DMS153 (cell line): ENCODE measurements at places on chromosomes 16 and 17.

DNA sequence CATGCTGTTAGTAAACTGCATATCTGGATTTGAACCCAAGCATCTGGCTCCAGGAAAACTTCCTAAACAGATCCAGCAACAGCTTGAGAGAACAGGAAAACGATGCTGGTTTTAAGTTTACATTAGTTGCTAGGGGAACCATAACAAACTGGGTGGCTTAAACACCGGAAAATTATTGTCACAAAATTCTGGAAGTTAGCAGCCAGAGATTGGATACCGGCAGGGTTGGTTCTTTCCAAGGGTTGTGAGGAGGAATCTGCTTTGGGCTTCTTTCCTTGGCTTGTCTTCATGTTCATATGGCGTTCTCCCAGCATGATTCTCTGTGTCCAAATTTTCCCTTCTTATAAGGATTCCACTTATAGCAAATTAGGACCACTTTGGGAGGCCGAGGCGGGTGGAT is 276.9 kb upstream of the TOM1L1 start:
- no peak for DNase-seq

- DNase-seq: no peak
Measured at GRCh38 chr16:7992616-7993015, 597.7 kb downstream of the TMEM114 start.

DNA sequence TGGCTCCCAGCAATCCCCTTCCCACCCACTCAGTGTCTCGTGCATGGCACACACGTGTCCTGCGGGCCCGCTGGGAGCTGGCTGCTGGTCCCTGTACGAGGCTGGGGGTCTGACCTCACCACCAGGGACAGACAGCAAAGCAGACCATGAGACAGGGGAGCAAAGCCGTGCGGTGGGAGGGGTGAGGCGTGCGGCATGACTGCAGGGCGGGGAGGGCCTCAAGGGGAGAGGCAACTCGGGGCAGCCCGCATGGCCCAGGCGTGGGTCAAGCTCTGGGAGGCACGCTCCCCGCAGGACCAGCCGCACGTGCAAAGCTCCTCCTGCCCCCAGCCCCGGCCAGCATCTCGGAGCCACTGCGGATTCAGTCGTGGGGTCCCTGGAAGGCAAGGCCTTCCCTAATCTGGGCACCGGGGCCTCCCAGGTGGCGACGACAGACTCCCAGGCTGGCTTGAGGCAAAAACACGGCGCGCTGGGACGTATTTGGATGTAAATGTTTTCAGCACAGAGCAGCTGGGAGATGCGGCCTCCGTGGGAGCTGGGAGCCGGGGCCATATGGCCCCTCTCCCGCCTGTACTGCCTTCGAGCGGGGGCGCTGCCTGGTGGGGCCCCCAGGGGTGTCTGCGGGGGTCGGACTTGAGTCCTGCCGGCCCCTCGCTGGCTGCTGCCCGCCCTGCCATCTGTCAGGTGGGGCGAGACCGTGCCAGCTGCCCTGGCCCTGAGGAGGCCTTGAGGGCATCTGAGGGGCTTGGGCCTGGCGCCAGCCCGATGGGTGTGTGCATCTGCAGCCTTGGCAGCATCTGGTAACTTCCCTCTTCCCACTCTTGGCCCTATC is 12.2 kb upstream of the CBFA2T3 start:
- DNase-seq: no peak

- no peak for DNase-seq
Measured at GRCh38 chr17:53092072-53092471, 730.7 kb upstream of the KIF2B start.

DNA sequence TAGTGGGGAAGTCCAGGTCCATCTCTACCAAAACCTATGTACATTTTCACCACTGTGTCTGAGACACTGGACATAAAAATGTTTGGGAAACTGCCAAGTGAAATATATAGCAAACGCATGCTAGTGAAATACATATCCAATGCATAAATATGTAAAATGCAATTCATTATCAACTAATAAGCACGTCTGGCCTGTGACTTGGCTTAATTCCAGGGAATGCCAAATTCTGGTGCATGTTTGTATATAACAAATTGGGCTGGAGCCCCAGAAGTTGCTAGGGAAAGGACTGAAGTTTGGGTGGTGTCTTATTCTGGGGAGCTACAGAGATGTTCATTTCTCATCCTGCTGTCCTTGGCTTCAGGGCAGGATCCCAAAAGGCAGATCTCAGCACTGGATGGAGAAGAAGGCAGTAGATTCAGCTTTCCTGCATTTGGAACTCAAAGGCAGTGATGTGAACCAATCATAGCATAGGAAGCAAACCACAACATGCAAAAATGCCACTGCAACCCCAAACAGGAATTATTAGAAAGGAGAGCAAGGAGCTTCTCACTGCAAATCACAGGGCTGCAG is 184.3 kb downstream of the HS3ST3A1 start:
- no peak for DNase-seq

DNA sequence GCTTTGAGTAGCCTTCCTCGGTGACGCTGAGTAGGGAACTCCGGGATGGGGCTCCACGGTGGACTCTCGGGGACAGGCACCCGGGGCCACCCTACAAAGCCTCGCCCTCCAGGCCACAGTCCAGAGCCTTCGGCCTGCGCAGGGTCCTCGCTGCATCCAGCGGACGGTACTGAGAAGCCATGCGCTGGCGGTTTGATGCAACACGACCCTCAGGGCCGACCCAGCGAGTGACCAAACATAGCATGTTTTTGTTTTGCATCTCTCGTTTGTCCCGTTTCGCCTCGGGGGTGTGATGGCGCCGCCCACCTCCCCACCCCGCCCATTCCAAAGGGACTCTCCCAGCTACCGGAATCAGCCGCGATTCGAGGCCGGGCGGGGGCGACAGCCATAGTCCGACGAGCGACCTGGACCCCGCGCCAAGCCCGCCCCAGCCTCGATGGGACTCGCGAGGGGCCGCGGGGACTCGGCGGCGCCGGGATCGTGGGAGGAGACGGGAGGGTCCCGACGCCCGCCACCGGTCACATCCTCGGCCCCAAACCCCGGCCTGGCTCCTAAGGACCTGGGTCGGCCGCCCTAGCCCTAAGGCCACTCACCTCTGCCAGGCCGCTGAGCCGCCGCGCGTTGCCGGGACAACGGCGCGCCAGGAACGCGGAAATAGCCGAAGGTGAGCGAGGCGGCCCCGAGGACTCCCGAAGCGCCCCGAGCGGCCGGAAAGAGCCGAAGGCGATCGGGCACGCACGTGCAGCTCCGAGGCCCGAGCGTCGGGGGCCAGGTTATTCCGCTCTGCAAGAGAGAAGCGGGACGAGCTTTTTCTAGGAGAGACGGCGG is 1.6 kb downstream of the IFT140 start:
- peak; percentile 73 for DNase-seq

DNA sequence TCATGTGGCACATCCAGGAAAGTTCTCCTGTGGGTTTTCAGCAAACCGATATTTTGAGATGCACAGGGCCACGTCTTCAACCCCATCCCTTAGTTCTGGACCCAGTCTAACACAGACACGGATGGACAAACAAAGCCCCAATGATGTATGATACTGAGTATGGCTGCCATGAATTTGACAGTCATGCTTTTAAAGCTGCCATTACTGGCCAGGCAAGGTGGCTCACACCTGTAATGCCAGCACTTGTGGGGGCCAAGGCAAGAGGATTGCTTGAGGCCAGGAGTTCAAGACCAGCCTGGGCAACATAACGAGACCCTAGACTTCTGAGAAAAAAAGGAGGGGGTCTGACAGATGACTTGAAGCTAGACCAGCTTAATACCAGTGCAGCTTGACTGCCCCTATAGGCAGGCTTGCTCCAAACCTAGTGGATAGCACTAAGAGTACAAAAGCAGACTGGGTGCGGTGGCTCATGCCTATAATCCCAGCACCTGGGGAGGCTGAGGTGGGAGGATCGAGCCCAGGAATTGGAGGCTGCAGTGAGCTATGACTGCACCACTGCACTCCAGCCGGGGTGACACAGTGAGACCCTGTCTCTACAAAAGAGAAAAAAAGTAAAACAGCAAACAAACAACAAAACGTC is 10.8 kb upstream of the ZNF629 start:
- DNase-seq: no peak

GRCh38 chr16:10668322-10669045 is 26.2 kb downstream of the TEKT5 start:
- no peak for DNase-seq

GRCh38 chr17:56891751-56892150 is 22.1 kb downstream of the TRIM25 start:
- no peak for DNase-seq

GRCh38 chr17:82899941-82900340 is 60.1 kb upstream of the ZNF750 start:
- DNase-seq: no peak

DNA sequence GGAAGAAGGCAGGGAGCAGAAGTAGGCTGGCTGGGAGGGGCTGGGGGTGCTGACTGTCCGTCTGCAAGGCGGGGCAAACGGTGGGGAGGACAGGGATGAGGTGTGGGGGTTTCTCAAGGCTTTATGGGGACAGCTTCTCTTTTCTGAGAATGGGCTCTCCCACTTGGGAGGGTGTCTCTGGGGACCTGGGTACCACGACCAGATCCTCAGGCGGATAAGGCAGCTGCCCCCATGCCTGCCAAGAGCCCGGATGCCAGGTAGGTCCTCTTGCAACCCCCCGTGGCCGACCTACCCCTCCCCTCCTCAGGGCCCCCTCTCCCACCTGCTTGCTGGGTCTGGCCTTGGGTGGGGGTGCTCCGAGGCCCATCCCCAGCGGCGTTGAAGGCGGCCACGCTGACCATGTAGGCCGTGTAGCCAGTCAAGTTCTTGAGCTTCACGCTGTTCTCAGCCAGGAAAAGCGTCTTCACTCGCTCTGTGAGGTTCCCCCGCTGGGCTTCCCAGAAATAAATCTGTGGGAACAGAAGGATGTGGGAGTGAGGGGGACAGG is 56.4 kb upstream of the CDC42EP4 start:
- no peak for DNase-seq
